ENCODE measurements at places on chromosomes 16 and 17. TPM values are rescaled to one million over a fixed set of nuclear protein-coding genes. Genes with fewer than 3 reads are reported as not detected.

DNA sequence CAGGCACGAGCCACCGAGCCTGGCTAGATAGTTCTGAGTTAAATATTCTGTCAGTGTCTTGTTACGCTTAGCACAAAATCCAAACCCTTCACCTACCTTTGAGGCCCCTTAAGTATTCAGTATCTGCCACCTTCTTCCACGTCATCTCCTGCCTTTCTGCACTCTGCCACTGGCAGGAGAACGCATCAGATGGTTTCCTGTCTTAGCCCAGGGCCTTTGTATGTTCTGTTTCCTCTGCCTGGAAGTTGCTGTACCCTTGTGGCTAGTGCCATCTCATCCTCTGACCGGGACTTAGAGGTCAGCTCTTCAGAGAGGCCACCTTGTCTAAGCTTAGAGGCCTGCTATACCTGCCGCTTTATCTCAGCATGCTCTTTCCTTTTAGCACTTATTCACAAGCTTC lies 67.5 kb upstream of the LGALS9 start:
- DNase-seq: no peak

DNA sequence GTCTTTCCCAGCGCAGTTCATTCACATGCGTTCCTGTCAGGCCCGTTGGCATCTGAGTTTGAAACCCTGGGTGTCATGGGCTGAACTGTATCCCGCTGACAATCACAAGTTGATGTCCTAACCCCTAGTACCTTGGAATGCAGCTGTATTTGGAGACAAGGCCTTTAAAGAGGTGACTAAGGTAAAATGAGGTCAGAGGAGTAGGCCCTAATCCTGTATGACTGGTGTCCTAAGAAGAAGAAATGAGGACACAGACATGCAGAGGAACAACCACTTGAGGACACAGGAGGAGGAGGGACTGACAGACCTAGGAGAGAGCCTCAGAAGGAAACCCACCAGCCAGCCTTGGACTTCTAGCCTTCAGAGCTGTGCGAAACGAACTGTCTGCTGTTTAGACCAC lies 33.1 kb downstream of the TRPV2 start:
- DNase-seq: no peak

The SGCA gene
- total RNA-seq: not detected

GRCh38 chr16:22402191-22402590 lies 27.8 kb upstream of the CDR2 start:
- no peak for DNase-seq

The DPEP2 gene
- not detected for total RNA-seq

The SOST gene
- not detected for total RNA-seq

DNA sequence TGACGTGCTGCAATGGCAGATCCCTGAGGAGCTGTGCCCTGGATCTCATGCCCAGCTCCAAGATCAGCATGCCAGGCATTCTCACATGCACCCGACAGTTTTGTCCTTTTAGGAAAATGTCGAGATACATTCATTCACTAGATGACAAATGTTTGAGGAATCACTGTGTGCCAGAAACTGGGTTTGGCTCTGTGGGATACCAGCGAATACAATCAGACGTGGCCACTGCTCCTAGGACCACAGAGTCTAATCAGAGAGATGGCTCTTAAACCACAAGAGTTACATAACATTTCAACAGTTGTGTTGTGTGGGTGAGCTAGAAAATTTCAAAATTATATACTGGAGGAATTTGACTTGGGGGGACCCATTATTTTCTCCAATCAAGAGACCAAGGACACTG lies 579.7 kb downstream of the CDH13 start:
- no peak for DNase-seq

DNA sequence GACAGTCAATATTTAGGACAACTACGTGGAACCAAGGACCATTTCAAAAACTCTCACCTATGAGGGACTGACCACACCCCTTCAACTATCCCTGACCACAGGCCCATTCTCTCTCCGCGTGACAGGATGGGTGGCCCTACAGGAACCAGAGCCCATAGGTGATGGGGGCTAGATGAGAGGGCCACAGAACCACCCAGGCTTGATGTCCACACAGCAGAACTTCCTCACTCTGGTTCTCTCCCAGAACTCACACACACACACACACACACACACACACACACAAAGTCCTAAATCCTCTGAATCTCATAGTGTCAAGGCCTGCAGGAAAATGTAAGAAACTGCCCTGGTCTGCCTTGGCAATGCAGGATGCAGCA lies 1.5 kb downstream of the ZNF319 start:
- no peak for DNase-seq

DNA sequence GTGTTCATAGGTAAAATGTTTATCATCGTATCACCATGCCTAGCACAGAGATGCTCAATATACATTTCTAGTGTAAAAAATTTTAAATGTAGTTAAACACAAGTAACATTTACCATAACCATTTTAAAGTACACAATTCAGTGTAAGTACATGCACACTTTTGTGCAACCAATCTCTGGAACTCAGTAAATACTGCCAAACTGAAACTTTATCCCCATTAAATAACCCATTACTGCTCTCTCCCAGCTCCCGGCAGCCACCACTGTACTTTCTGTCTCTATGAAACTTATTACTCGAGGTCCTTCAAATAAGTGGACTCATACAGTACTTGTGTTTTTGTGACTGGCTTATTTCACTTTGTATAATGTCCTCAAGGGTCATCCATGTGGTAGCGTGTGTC lies 29.0 kb downstream of the RMI2 start:
- no peak for DNase-seq

- no peak for DNase-seq
Observed at GRCh38 chr16:47504599-47504998, 43.5 kb downstream of the PHKB start.

DNA sequence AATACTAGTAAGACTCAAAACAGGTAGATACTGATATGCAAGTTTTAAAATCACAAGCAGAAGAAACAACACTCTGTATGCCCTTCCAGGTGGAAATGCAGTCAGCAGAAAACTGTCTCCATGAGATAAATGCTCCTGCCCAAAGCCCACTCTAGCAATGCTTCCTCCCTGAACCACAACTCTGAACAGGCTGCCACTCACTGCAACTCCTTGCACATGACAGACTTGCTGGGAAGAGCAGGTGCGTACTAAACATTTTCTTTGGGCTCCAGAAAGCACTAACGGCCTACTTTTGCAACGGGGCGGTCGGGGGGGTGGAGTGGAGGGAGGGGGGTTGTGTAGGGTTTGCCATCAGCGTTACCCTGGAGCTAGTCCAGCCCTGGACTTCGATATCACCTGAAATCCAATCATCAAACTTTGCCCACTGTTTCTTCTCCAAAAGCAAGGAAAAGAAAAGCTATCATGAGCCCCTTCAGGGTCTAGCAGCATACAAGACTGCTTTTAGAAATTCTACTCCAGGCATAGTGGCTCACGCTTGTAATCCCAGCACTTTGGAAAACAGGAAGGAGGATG lies 46.1 kb downstream of the ANKRD11 start:
- no peak for DNase-seq

GRCh38 chr16:72312828-72313227 lies 140.9 kb upstream of the PMFBP1 start:
- no peak for DNase-seq

GRCh38 chr17:4499431-4500190 lies 930 bp downstream of the SPNS2 start:
- DNase-seq: no peak

The SBK1 gene
- total RNA-seq: 31.9 TPM

The AOC2 gene
- total RNA-seq: 3.4 TPM

DNA sequence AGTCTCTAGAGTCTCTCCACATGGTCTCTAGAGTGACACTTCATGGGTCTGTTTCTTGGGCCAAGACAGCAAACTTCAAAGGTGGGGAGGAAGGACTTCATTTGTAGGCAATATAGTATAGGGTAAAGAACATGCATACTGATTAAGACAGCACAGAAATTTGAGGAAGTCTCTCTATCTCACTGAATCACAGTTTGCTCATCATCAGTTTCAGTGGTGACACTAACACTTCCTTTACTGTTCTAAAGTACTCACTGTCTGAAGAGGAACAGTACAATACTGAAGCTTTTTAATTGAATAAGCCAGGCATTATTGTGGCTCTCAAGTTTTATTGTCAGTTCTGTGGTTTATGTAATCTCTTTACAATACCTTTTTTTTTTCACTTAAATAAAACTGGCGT lies 656.4 kb upstream of the CDH8 start:
- DNase-seq: no peak

DNA sequence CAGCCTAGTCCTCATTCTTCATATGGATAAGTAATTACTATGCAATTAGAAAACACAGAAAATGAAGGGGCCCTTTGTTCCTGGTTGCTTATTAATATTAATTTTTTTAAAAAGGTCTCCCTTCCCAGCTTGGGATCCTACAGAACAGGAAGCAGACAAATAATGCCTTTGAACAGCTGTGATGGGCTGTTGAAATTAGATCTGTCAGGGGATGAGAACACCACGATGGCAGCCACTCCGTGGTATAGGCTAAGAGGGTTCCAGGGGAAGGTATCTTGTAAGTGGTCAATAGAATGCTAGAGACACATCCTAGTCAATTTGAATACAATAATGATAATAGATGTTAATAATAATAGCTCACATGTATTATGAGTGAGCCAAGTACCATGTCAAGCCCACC lies 83.1 kb downstream of the CCDC182 start:
- DNase-seq: no peak

DNA sequence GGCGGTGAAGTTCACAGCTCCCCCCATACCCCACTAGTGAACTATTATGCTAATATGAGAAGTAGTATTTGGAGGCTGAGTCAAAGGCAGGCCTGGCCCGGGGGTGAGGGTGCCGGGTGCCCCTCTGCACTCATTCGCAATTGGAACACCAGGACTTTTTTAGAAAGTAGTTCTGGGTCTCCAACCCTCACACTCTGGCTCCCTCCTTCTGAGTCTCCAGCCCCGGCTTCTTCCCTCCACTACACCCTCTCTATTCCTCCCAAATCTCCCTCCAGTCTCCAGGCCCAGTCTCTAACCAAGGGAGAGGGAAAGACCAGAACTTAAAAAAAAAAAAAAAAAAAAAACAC lies 11.3 kb upstream of the HOXB2 start:
- no peak for DNase-seq

DNA sequence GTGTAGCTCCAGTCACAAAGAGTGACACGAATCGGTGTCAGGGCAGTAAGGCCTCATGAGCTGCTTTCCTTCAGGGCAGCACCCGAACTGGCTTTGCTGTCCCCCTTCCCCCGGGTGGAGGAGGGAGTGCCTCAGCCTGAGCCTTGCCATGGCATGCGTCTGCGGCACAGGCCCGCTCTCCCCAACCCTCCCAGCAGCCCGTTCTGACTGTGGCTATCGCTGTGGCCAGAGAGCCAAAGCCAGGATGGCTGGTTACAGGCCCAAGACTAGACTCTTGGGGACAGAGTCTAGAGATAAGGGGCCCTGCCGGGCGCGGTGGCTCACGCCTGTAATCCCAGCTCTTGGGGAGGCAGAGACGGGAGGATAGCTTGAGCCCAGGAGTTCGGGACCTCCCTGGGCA lies 25.9 kb downstream of the CLUH start:
- DNase-seq: no peak

- no peak for DNase-seq
Observed at GRCh38 chr16:1053121-1053521, 19.4 kb upstream of the SSTR5 start.

DNA sequence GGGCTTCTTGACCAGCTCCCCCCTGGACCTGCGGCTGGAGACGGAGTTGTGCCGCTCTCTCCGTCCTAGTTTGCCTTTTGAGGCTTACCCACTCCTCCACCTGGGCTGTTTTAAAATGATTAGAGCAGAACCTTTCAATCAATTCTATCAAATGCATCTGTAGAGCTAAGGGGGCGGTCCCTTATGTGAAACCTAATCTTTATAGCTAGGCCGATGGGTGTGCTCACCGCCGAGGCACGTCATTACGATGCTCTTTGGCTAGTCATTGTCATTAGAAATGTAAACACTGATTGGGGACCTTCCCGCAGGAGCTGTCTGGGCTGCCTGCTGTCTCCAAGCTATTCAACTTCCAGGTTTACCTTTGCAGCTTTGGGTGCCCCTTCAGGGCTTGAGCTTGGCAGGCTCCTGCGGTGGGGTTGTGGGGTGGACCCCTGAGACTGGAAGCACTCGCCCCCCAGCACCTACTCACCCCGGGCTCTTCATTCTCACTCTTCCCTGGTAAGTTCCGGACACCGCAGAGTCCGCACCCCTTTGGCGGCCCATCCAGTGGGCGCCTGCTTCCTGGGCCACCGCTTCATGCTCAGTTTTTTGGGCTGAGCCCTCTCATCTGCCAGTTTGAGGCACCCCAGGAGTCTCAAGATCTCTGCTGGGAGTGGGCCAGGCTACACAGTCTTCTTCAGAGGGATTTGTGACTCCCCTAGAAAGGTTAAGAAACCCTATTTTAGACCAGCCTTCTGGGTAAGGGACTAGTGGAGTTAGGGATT lies 20.9 kb upstream of the IL17C start:
- DNase-seq: no peak

DNA sequence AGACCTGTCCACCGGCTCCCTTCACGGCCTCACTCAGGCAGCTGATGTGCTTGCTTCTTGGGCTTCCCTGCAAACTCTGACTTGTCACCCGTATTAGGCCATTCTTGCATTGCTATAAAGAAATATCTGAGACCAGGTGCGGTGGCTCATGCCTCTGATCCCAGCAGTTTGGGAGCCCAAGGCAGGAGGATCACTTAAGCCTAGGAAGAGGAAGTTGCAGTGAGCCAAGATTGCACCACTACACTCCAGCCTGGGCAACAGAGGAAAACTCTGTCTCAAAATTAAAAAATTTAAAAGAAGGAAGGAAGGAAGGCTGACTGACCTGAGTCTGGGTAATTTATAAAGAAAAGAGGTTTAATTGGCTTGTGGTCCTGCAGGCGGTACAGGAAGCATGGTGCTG lies 17.0 kb downstream of the SOST start:
- no peak for DNase-seq

The CBX1 gene
- 72.8 TPM for total RNA-seq

DNA sequence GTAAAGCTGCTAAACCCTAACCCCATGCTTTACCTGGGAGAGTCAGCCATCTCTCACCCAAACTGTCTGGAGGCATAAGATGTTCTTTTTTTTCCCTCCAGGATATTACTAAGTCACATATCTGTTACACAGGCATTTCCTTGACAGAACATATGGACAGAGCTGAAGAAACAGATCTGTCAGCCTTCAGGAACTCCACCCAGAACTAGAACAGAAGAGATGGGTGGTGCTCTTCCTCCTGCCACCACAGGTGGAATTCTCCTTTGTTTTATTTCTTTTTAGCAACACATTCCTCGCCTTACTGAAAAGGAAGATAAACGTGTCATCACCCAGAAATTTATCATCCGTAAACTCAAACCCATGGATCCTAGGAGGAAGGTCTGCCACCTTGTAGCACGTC lies 8.8 kb downstream of the MYCBPAP start:
- DNase-seq: no peak

- no peak for DNase-seq
Observed at GRCh38 chr17:60335289-60335688, 56.6 kb downstream of the USP32 start.

GRCh38 chr17:44312396-44313104 lies 4.1 kb downstream of the RUNDC3A start:
- DNase-seq: no peak

All from type B pancreatic cell (in vitro differentiated cells).